Uterus (tissue), 4 donors: ENCODE measurements at places on chromosomes 12 and 14.

- DNase-seq: no peak
Observed at GRCh38 chr14:77124345-77125280, 17.0 kb downstream of the ZDHHC22 start.

- DNase-seq: no peak
Observed at GRCh38 chr12:121637231-121637914, 11.0 kb downstream of the ORAI1 start.

GRCh38 chr12:99386907-99387306 lies 260.6 kb upstream of the GARIN6 start:
- DNase-seq: no peak

DNA sequence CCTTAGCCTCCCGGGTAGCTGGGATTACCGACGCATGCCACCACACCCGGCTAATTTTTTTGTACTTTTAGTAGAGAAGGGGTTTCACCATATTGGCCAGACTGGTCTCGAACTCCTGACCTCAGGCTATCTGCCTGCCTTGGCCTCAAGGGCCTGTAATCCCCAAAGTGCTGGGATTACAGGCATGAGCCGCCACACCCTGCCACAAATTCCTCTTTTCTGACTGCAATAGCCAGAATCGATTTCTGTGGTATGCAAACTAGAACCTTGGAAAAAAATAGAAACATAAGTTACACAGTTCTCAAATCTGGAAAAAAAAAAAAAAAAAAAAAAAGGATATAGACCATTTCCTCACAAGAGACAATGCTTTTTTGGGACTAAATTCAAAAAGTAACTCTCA lies 184.6 kb upstream of the EGLN3 start:
- DNase-seq: no peak

DNA sequence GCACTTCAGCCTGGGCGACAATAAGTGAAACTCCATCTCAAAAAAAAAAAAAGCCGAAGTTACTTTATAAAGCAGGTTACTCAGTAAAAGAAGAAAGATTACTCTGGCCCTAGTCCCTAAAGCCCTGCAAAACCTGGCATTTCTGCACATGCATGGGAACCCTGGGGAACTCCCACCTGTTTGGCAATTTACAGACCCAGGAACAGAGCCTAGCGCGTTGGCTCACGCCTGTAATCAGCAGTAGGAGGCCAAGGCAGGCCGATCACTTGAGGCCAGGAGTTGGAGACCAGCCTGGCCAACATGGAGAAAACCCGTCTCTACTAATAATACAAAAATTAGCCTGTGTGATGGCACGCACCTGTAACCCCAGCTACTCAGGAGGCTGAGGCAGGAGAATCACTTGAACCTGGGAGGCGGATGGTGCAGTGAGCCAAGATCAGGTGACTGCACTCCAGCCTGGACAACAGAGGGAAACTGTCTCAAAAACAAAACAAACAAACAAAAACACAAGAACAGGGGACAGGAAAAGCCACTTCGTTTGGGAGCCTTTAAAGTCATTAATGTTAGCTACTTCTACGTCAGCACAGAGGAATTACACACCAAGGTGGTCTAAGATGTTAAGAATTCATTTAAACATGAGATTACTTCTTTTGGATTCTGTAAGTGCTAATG lies 34.1 kb upstream of the SPTSSA start:
- peak; percentile 52 for DNase-seq

DNA sequence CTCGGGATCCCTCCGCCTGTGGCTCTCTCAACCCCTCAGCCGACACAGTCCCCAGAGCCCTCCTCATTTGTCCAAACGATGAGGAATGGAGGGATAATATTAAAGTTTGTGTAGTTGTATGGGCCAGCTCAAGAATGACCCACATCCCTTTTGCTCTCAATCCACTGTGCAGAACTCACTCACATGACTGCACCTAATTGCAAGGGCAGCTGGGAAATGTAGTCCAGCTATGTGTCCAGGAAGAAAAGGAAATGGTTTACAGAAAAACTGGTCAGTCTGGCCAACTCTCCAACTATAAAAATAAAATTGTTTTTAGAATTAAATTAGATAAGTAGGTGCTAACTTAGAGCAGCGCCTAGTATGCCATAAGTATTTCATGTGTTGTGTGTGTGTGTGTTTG lies 66.6 kb downstream of the GALNT8 start:
- no peak for DNase-seq

- no peak for DNase-seq
Observed at GRCh38 chr14:77158175-77158881, 16.7 kb upstream of the ZDHHC22 start.

- DNase-seq: no peak
Observed at GRCh38 chr14:70670992-70671651, 29.4 kb downstream of the TTC9 start.

GRCh38 chr12:14572401-14572800 lies 4.7 kb upstream of the PLBD1 start:
- no peak for DNase-seq

- DNase-seq: no peak
Observed at GRCh38 chr14:93688820-93689219, 99.5 kb downstream of the PRIMA1 start.

- DNase-seq: peak; percentile 28
Observed at GRCh38 chr14:60151715-60152114, 13.5 kb downstream of the DHRS7 start.

- no peak for DNase-seq
Observed at GRCh38 chr14:64095620-64096019, 198.6 kb downstream of the ESR2 start.

GRCh38 chr14:73788701-73789551 lies 62.7 kb upstream of the PTGR2 start:
- DNase-seq: peak; percentile 12

- no peak for DNase-seq
Observed at GRCh38 chr14:105517096-105517495, 9.3 kb upstream of the TMEM121 start.

DNA sequence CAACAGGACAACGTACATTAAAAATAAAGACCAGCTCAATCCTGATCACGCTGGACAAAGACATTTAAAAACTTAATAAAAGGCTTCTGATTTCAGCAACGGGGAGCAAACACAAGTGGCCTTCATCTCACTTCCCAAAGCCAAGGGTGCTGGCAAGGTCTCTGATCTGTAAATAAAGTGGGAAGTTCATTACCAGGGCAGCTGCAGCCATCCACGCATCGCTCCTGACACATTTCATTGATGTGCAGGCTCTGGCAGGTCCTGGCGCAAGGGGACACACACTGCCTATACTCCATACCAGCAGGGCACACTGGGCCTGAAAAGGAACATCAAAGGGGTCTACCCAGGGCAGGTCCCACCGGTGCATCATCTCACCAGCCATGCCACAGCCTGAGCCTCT lies 51.0 kb downstream of the VWF start:
- DNase-seq: no peak

GRCh38 chr12:95693689-95694088 lies 96.9 kb downstream of the NTN4 start:
- DNase-seq: no peak

DNA sequence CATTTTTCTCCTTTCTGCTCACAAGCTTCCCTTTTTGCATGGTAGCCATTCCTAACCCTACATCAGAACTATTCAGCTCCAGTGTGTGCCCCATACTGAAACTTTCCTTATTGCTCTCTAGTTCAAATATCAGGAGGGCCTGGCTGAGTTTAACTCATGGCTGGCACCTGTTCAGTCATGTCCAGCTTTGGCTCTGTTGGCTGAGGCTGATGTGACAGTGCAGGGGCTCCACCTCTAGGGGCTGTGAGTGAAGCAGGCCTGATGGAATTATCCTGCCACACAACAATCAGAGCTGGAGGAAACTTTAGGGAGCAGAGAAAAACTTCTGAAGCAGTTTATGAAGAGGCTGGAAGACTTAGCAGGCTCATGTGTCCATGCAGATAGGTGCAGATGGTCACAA lies 8.5 kb downstream of the COQ6 start:
- no peak for DNase-seq

DNA sequence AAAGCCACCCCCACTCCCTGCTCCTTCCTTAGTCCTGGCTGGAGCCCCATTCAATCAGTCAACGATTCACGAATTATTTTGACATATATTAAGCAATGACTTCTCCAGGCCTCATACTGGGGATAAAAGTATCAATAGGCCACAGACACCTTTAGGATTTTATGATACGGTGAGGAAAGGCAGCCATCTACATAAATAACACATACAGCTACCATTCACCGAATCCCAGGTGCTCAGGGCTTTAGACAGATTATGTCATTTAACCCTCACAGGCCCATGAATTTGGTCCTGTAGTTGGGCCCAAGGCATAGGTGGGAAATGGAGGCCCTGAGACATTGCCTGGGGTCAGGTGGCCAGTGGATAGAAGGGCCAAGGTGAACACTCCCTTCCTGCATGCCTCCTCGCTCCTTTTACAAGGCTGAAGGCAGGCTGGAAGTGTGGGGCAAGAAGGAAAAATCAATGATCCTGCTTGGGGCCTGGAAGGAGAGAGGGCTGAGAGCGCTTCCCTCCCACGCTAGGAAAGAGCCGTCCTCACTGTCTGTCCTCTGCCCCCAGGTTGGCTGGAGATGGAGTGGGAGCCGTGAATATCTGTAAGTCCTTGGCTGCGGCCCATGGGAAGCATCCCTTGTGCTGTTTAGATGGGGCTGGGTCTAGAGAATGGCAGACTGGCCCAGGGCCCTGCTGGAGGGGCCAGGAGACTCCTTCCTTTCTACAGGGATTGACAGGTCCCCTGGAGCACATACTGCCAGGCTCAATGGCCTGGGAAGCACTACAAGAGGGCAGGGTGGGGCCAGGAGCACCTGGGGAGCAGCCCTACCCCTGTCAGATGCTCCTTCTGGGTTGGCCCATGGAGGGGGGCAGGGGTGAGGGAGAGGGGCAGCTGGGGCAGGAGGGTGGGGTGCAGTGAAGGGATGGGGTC lies 14.8 kb downstream of the KRT7 start:
- no peak for DNase-seq

DNA sequence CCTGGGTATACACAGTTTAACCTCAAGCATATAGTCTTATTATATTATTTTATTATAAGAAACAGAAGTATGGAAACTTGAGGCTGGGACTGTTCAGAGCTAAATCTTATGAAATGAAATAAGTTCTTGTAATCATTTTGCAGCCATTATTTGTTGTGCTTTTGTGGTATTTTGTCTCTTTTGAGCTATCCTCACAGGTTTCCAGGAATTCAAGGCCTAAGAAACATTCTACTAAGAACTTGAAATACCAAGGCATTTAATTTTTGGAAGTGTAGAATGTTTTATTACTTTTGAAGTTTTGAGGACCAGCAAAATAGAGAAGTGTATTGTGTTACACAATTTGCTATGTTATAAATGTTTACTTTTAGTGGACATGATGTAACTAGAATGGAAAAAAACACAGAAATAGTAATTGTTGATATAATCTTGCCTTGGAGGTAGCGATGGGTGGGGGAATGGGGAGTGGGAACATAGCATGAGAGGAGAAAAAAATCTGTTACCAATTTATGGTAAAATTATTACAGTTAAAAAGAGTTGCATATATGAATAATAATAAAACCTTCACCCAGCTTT lies 81.7 kb downstream of the CRADD start:
- no peak for DNase-seq

GRCh38 chr12:132672678-132673077 lies 14.5 kb downstream of the POLE start:
- no peak for DNase-seq

DNA sequence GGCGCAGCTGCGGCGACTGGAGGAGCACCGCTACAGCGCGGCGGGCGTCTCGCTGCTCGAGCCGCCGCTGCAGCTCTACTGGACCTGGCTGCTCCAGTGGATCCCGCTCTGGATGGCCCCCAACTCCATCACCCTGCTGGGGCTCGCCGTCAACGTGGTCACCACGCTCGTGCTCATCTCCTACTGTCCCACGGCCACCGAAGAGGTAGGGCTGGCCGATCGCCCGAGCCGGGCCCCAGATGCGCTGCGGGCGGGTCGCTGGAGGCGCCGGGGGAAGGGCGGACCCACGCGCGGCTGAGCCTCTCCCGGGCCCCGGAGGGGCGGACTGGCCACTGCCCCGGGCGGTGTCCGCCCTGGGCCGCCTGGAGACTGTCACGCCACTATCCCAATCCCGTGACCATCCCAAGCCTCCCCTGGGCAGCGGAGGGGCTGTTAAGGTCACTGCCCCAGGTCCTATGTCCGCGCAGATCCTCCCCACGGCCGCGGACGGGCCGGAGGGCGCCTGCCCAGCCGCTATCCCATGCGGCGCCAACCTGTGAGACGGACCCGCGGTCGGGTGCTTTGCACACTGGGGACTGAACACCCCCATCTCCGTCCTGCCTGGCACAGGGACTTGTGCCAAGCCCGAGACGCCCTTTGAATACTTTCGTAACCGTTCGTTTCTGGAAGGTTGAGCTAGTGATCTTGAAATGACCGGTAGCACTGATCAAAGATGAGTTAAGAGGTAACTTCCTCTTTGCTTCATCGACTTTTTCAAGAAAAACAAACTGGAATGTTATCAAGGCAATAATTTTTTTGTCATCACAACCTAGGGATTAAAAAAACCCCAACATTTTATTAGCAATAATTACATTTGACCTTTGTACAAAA lies 725 bp downstream of the CHPT1 start:
- peak; percentile 46 for DNase-seq

DNA sequence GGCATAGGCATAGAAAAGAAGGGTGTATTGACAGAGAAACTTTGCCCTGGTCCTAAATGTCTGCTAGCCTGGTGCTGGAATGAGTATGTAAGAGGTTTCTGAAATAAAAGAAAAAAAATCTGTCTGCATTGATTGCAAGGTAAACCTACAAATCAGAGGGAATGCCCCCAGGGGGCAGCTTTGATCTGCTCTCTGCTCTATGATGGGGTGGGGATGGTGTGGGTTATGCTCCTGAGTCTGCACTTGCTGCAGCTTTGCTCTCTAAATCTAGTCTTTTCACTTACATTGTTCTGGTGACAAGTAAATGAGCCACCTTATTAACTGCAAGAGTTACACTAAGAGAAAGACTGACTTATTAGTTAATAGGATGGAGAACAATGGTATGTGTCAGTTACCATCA lies 468.4 kb upstream of the STXBP6 start:
- no peak for DNase-seq

DNA sequence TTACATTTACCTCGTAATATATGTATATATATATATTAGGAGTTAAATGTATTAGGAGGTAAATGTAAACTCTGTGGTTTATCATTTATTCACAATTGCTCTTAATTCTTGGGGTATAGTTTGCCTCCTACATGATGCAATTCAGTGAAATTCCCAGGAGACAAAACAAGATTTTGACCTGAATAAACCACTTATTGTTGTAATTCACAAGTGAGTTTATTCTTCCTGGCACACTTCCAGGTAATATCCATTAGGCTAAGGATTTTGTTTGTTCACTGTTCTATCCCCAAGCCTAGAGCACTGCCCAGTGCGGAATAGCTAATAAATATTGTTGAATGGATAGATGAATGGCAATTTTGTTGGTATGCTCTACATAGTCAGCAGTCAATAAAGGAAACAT lies 3.0 kb downstream of the SMIM10L1 start:
- no peak for DNase-seq

- no peak for DNase-seq
Observed at GRCh38 chr12:103399986-103400385, 95.8 kb downstream of the C12orf42 start.

- DNase-seq: no peak
Observed at GRCh38 chr14:101184572-101184971, 281.1 kb upstream of the RTL1 start.
